ENCODE measurements at places on chromosomes 1 and 21.
A peak's percentile ranks its signal among the peaks of the same experiment; 100 is the strongest.

GRCh38 chr1:149978547-149979023 lies 31.9 kb downstream of the OTUD7B start:
- no peak for DNase-seq

DNA sequence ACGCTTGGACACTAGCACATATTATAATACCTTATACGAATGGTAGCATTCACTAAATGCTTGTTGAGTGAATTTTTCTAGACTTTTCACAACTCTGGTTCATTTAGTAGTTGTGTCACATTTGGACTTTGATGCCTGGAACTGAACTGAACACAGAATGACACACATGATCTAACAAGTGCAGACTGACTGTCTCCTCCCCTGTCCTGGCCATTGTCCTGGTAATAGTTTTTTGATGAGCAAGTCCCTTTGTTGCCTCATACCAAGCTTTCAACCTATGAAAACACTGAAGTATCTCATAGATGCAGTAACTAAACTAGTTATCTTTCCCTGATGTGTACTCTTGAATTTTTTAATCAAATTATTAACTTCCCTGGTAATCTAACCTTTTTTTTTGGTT lies 66.4 kb downstream of the LRRC8D start:
- no peak for DNase-seq

GRCh38 chr1:169236143-169236542 lies 129.7 kb downstream of the ATP1B1 start:
- no peak for DNase-seq

DNA sequence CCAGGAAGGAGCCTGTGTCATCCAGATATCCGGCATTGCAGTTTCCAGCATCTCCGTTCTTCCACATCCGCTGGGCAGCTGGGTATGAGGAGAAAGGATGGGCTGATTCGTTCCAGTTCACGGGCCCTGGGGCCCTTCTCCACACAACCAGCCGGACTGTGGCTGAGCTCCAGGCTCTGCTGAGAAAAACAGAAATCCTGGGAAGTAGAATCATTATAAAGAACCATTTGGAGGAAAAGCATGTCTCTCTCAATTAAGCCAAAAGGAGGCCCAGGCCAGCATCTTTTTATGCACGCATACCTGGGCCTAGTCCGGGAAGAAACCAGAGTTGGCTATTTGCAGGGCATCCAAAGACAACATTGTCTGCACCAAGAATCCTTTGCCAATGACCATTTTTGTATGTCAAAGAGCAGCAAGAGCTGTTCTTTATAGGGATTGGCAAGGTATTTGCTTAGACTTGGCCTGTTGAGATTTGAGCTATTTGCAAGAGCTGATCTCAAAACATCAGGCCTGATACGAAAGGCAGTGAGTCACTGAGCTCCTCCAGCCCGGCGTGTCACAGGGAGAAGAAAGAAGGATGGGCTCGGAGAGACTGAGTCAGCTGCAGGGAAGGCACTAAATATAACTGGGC lies 84.9 kb upstream of the ARHGEF16 start:
- no peak for DNase-seq

- DNase-seq: no peak
Measured at GRCh38 chr1:58573705-58574591, 3.1 kb downstream of the TACSTD2 start.

DNA sequence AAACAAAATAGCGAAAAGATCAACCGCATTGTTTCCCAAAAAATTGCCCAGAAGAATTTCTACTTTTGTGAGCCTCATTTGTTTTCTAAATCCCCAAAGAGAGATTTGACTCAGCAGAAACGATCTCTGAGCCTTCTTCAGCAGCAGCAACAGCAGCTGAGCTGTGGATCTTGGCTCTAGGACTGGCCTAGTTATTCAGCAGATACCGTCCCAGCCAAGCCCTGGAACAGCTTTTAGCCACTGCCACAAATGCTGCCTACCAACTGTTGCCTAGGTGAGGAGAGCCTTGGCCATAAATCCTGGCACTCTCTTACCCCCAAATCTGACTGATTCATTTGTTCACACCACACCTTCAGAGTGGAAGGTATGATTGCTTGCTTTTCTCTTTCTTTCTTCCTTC lies 320.1 kb downstream of the TGFB2 start:
- no peak for DNase-seq

DNA sequence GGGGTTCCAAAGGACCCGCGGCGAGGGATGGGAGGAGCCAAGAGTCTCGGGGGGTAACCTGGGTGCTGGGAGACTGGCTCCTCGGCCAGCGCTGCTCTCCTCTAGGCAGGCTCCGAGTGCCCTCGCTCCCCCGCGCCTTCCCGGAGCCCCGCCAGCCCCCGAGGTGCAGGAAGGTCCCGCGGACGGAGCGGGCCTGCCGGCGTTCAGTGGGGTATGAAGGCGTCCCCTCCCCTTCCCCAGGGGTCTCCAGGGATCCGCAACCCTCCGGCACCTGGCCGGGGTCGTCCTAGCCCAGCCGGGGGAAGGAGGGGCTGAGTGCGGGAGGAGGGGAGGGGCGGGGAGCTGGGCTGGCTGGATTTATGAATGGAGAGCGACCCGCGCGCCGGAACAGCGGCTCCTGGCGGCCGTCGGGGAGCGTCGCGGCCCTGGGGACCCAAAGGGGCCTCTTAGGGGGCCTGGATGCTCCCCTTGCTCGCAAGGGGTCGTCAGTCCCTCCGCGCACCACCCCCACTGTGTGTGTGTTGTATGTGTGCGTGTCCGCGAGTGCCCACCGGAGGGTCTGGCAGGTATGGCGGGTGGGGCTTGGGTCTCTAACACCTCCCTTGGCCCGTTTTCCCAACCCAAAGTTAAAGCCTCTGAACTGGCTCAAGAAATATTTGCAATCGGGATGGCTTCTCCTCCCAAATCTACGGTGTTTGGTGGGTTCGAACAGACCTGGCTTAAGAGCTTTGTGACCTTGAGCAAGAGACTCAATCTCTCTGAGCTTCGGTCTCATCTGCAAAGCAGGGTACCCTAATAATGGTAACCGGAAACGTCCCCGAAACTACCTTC lies 642 bp downstream of the HCRTR1 start:
- DNase-seq: no peak

DNA sequence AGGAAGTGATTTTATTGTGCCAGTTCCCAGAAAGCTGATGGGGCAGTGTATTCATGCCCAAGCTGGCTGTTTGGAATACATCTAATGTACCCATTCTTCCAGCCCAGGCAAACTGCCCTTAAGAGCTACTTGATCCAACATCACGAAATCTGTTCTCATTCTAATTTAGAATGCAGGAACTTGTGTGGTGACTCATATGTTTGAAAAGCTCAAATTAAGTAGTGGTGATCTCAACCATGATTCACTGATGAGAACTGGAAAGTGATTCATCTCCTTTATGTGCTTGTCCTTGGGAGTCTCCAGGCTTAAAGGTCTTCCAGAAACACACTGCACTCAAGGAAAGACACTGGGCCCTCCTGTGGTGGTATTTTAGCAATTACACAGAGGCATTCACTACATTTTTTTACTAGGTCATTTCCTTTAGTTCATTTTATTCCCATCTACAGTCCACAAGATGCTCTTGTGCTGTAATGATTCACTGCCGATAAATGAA lies 65.4 kb downstream of the RPE65 start:
- DNase-seq: peak; percentile 97

DNA sequence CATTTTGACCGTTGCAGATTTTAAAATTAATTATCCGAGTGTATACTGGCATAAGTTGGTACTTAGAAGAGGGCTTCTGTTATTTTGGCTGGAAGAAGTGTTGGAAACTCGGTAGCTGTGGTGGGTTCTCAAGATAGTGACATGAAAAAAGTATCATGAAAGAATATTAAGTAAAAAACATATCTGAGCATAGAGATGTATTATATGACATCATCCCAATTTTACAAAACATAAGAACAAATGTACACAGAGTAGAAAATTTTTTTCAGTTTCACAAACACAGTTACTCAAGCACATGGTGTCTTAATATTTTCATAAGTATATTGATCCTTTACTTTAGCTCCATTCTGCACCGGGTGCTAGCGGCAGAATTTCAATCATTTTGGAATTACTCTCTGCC lies 684 bp downstream of the IFI16 start:
- DNase-seq: no peak

- DNase-seq: peak; percentile 35
Measured at GRCh38 chr1:92623187-92623778, 136.6 kb upstream of the GFI1 start.

GRCh38 chr21:40685141-40685540 lies 161.8 kb downstream of the DSCAM start:
- no peak for DNase-seq

DNA sequence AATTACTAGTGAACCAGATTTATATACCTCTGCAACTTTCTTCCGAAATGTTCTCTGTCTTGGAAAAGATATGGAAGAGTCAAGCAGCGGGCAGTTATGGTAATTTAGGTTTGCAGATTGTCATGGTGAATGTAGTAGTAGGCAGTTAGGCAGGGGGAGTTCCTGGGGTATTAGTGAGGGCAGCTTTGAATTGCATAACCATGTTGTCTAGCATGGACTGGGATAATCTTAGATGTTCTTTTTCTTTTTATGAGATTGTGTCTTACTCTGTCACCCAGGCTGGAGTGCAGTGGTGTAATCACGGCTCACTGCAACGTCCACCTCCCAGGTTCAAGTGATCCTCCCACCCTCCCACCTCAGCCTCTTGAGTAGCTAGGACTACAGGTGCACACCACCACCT lies 25.0 kb downstream of the MACF1 start:
- no peak for DNase-seq

- no peak for DNase-seq
Measured at GRCh38 chr1:237759377-237759776, 131.3 kb downstream of the ZP4 start.

GRCh38 chr1:62181532-62181931 lies 13.1 kb upstream of the L1TD1 start:
- no peak for DNase-seq

DNA sequence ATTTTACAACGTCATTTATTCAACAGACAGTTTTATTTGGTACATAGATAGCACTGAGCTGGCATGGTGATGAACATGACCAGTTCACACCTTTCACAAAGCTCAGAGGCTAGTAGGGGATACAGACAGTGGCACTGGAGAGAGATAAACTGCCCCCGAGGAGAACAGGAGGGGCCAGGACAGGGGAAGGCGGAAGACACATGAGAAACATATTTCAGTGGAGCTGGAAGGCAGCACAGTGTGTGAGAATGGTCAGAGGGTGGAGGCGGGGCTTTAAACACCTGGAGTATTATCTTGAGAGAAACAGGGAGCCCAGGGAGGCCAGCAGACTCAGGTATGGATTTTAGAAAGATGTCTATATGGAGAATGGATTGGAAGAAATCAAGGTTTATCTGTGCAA lies 49.5 kb downstream of the CHML start:
- no peak for DNase-seq

DNA sequence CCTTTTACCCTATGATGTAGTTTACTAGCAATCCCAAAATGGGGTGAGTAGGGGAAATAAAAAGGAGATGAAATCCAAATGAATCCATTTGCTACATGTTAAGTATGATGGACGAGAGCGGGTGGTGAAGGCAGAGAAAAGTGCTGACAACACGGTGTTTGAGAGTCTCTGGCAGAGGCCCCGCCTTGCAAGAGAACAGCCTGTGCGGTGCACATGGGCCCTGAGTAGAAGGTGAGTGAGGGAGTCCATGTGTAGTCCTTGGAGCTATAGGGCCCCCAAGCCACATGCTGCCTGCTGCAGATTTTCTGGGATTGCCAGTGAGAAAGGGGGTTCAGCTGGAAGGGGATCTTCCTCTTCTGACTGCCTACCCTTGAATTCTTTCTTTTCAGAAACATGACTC lies 177.1 kb downstream of the TNR start:
- DNase-seq: no peak

GRCh38 chr1:95994643-95995042 lies 726.9 kb upstream of the PTBP2 start:
- DNase-seq: no peak

- DNase-seq: no peak
Measured at GRCh38 chr1:115130786-115131185, 41.5 kb upstream of the TSPAN2 start.

- DNase-seq: no peak
Measured at GRCh38 chr21:39713905-39714304, 31.1 kb upstream of the IGSF5 start.

GRCh38 chr1:164557270-164557669 lies 1.7 kb upstream of the PBX1 start:
- DNase-seq: no peak

- no peak for DNase-seq
Measured at GRCh38 chr1:221881805-221882581, 140.1 kb upstream of the DUSP10 start.

DNA sequence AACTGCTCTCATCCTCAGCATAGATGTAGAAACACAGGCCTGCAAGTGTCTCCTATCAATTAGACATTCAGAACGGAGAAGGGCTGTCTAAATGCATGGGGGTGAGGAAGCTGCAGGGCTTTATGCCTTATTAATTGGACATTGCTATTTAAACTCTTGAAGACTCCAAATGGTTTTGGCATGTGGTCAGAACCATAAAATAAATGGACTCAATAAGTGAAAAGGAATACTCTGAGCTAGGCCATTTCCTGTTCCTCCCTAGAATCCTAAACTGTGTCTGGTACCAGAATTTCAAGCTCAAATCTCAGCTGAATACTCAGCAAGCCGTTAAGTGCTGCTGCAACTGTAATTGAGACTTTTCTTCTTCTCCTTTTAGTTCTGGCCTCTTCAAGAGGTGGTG lies 80.4 kb upstream of the C1orf87 start:
- no peak for DNase-seq

DNA sequence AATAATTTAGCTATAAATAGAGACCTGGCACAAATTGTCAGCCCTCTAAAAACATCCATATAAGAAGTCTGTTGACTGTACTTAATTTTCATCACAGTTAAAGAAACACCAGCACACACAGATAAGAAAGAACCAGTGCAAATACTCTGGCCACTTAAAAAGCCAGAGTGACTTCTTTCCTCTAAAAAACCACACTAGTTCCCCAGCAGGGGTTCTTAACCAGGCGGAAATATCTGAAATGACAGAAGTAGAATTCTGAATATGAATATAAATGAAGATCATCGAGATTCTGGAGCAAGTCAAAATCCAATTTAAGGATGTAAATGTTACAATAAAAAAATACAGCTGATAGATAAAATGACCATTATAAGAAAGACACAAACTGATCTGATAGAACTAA lies 870.6 kb upstream of the ADGRL4 start:
- no peak for DNase-seq

- DNase-seq: no peak
Measured at GRCh38 chr1:154213274-154213673, 7.1 kb upstream of the CFAP141 start.

GRCh38 chr1:19186001-19186400 lies 24.1 kb downstream of the UBR4 start:
- no peak for DNase-seq

DNA sequence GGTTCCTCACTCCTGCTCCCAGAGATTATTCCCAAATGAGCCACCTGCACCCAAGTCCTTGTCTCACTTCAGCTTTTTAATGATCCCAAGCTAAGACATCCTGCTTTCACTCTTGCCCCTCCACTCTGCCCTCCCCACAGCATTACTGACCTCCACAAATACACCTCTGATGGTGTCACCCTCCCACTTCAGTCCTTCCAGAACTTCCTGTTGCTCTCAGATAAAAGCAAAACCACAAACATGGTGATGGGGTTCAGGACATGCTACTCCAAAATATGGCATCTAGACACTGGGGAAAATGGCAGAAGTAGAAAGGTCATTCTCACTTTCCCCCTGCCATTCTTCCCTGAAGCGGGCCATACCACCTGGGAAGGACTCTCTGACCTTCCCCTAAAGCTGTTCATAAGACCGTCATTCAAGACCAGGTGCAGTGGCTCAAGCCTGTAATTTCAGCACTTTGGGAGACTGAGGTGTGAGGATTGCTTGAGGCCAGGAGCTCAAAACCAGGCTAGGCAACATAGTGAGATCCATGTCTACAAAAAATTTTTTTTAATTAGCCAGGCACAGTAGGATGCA lies 65.8 kb upstream of the KLHDC7A start:
- DNase-seq: no peak

- no peak for DNase-seq
Measured at GRCh38 chr1:200253774-200254495, 155.9 kb downstream of the ZNF281 start.

Data from SW 1271 (cell line).